ENCODE measurements at places on chromosomes 12 and 14.

DNA sequence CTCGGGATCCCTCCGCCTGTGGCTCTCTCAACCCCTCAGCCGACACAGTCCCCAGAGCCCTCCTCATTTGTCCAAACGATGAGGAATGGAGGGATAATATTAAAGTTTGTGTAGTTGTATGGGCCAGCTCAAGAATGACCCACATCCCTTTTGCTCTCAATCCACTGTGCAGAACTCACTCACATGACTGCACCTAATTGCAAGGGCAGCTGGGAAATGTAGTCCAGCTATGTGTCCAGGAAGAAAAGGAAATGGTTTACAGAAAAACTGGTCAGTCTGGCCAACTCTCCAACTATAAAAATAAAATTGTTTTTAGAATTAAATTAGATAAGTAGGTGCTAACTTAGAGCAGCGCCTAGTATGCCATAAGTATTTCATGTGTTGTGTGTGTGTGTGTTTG, 66.6 kb downstream of the GALNT8 start:
- no peak for DNase-seq

DNA sequence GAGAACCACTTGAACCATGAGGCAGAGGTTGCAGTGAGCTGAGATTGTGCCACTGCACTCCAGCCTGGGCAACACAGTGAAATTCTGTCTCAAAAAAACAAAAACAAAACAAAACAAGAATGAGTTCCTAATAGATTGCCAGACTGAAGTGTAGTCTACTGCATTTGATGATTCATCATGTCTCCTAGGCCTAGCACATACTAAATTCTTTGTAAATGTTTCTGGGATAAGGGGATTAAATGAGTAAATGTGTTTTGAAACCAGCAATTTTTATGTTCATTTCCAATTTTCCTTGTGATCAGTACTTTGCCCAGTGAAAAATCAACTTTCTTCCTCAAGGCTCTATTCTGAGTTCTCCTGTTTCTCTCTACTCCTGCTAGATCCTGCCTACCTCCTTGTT, 2.9 kb upstream of the DYRK2 start:
- no peak for DNase-seq

GRCh38 chr14:88468406-88468805, 82.9 kb downstream of the SPATA7 start:
- no peak for DNase-seq

GRCh38 chr14:29442696-29443095, 485.0 kb downstream of the PRKD1 start:
- DNase-seq, result no peak

GRCh38 chr14:44736326-44736725, 225.4 kb downstream of the KLHL28 start:
- DNase-seq, result no peak

DNA sequence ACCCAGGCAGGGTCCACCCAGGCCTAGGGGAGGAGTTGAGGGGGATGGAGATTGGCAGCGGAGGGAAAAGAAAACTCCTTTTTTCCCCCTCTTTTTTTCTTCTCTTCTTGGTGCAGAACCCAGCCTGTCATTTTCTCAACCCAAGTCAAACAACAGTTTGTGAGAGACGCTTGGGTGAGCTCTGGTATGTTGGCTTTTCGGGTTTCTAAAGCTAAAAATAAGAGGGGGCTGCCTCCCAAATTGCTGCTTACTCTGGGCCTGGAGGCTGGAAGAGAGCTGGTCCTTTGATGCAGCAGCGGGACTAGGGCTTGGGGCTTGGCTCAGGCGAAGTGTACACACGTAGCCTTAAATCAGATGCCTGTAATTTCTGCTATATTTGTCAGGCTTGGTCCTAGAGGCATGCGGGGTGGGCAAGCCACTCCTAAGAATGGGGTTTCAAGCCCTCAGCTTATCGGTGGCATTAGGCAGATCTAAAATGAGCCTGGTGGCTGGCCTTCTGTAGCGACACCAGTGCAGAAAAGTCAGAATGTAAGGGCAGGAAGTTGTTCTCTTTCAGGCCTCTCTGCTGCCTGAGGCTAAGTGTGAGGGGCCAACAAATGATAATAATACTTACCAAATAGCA, 816 bp upstream of the SLC8A3 start:
- DNase-seq, result no peak
